ENCODE measurements at places on chromosomes 11 and 22.

GRCh38 chr11:60242740-60243239, at the start of gene MS4A4E:
Gene MS4A4E (minus strand): TSS chr11:60243137. CDS start chr11:60230055, 13,082 bp downstream.
- no peak for DNase-seq

- DNase-seq = no peak
Measured at GRCh38 chr11:11332141-11332710, 20.8 kb downstream of the CSNK2A3 start.

- DNase-seq = peak; percentile 73
Measured at GRCh38 chr22:41682033-41682807, 6.4 kb downstream of the SNU13 start.

GRCh38 chr11:32705309-32706033, 89.0 kb downstream of the CCDC73 start:
- no peak for DNase-seq

All from effector memory CD4-positive, alpha-beta T cell (primary cell).